ENCODE measurements at places on chromosomes 5 and 9.

GRCh38 chr5:117615226-117615625, 1040.6 kb upstream of the SEMA6A start:
- no peak for DNase-seq

GRCh38 chr5:142306077-142306502, 18.7 kb downstream of the SPRY4 start:
- DNase-seq, result no peak

GRCh38 chr5:59139695-59140094, 556.8 kb downstream of the RAB3C start:
- DNase-seq, result no peak

- DNase-seq, result no peak
These were observed 171.1 kb downstream of the ARHGEF28 start for GRCh38 chr5:73797132-73797510.

DNA sequence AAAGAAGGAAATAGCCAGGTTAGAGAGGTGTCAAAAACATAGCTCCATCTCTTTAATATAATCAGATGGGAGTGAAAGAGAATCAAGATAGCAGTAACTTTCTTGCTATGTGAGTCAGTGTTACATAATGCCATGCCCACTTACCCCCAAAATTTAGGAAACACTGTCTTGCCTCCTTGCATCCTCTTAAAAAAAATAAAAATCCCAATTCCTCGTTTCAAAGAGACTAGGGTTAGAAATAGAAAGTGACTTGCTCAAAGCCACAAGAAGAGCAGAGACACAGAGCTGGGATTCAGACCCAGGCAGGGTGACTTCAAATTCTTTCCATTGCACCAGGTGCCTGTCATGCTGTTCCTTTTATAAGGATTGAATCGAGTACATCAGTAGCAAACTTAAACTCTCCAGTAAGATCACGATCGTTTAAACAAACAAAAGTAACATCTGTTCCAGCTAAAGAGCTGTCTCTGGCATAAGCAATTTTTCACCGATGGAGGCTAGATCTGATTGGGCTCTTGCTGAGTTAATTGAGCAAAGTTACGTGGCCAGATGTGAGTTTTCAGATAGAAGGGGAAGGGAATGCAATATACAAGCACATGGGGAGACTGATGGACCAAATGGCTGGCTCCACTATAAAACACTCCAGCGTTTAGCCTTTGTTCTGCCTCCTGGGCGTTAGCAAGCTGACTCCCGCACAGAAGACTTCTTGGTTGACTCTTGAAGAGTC, 176.9 kb downstream of the PALM2AKAP2 start:
- no peak for DNase-seq

DNA sequence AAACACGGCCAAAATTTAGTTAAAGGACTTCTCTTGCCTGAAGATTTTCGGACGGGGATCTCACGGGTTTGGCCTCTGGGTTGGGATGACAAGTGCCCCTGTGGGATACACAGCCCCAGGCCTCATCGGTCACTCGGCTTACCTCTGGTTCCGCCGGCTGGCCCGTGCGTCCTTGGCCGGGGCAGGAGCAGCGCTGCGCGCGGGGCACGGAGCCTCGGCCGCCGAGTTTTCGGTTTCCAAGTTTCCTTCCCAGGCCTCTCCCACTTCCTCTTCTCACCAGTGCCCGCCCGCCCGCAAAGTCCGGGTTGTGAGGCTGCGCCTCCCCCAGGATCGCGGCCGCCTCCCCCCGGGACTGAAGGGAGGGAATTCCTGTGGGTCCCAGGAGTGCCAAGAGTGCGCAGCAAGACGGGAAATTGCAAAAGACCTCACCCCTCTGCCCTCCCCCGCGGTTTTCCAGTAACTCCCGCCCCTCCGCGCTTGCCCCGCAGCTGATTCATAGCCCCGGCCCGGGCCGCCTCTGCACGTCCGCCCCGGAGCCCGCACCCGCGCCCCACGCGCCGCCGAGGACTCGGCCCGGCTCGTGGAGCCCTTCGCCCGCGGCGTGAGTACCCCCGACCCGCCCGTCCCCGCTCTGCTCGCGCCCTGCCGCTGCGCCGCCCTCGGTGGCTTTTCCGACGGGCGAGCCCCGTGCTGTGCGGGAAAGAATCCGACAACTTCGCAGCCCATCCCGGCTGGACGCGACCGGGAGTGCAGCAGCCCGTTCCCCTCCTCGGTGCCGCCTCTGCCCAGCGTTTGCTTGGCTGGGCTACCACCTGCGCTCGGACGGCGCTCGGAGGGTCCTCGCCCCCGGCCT, at the start of gene OSMR:
Gene OSMR (plus strand): TSS at position 487 of the 853 bp plus-strand sequence. CDS start 23,033 bp downstream, outside the sequence.
- no peak for DNase-seq

- no peak for DNase-seq
These were observed 36.5 kb downstream of the SHB start for GRCh38 chr9:38032266-38033110.

- DNase-seq, result no peak
These were observed 316.3 kb downstream of the FAM170A start for GRCh38 chr5:119945691-119946090.

DNA sequence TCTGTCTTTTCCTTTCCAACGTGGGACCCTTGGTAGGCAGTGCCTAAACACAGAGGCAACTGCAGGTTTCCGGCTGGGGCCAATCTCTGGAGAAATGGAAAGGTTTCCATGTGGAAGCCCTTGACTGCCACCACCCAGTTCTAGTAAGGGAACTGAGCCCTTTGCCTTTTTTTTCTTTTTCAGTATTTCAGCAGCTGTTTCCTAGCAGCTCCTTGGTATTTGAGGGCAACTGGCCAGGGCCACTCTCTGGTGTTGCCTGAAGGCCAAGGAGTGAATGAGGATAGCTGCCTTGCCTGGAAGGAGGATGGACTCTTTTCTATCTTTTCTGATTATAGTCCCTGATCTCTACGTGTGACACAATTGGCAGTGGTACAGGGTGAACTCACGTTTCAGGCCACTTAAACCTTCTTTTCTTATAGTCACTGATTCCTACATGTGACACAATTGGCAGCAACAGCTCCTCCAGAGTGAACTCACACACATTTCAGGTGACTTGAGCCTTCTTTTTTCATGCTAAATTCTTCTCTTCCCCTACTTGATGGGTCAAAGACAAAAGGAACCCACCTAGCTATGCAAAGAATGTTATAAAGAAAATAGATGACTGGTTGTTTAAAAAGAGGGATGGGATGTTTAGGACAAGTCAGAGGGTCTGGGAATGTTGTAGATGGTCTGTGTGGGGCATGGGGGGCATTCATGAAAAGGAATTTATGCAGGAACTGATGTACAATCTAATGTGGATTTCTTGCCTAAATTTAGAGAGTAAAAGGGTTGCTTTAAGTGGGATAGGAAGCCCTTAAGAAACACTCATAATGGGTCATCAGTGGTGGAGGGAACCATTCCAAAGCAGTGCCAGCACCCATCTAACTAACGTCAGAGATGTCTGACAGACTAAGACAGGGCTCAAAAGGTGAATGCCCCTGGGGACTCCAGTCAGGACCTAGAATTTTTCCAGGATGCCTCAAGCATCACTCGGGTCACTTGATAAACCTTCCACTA, 190.1 kb downstream of the TMEM232 start:
- DNase-seq, result no peak

DNA sequence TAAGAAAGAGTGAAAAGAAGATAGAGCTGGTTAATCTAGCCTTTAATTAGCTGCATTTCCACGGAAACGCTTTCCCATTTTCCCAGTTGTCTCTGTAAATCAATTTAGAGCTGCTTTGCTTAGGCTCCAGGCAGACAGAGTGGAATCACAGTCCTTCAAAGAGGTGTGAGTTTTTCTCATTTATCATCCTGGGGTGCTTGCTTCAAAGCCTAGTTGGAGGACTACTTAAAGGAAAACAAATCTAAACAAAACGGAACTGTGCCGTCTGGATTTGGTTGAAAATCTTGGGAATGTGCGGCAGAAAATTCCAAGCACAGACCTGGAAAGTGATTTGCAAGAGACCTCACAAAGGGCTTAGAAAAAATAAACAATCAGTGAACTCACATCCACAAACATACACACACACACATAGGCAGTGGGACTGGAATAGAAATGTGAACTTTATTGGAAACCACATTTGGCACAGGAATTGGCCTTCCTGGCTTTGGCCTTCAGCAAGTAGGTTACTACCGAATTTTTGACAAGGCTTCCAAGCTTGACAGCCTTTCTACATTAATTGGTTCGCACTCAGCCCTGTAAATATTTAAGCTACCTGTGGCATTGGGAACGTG, 235.2 kb upstream of the SLC24A2 start:
- DNase-seq, result no peak

DNA sequence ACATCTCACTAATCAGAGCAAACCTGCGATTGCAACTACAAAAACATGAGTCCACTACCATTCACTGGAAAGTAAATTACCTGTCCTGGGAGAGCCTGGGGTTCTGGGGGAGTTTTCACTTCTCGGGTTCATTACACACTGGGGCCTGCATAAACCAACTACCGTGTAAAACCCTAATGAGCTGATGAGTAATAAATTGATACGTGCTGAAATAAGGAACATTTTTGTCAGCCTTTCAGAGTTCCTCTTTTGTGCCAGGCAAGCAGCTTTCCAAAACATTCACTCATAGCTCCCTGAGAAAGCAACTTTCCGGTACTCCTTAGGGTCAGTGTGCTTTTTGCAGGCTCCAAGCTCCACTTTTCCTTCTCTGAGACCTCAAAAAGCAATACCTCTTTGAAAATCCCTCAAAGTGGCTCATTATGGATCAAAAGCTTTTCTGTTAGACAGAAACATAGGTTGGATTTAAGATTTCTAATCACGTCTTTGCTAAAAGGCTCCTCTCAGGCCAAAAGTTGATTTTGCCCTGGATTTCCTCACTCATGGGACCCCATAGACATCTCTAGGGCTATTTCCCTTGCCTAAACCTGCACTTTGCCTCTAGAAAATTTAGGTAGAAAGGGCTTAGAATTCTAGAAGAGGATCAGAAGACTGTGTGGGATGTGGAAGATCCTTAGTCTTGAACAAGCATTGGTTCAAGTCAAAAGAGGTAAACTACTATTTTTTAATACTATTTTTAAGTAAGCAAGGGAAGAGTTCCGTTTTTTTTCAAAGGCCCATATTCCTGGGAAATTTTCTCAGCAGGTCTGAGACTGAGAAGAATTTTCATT, 74.8 kb downstream of the ST8SIA4 start:
- peak; percentile 10 for DNase-seq

GRCh38 chr5:123036391-123037103, at the start of gene PPIC:
PPIC (minus strand) TSS chr5:123036725; CDS start chr5:123036625, 100 bp downstream.
- DNase-seq, result peak; percentile 32

GRCh38 chr5:112682621-112683061, 55.0 kb upstream of the APC start:
- DNase-seq, result no peak

DNA sequence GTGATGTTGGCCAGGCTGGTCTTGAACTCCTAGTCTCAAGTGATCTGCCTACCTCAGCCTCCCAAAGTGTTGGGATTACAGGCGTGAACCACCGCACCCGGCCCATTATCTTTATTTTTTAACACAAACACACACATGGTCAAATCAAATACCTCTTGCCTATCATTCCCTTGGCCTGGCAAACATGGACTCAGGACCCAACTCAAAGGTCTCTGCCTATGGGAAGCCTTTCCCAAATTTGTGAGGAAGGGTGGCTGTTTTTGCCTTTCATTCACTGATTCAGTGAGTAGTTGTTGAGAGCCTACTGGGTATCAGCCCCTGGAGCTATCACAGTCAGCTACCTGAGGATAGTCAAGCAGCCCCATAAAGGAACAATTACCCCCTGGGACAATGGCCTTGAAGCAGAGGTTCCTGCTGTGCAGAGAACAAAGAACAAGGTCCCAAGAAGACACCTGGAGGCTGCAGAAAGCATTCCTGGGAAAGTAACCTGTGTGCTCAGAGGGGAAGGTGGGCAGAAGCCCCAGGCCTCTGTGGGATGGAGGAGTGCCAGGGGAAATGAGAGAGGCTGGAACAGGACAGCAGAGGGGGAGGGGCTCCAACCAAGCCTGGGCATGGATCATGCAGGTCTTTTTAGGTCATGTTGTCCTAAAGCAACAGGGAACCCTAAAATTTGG, 126.4 kb downstream of the CRB2 start:
- no peak for DNase-seq

DNA sequence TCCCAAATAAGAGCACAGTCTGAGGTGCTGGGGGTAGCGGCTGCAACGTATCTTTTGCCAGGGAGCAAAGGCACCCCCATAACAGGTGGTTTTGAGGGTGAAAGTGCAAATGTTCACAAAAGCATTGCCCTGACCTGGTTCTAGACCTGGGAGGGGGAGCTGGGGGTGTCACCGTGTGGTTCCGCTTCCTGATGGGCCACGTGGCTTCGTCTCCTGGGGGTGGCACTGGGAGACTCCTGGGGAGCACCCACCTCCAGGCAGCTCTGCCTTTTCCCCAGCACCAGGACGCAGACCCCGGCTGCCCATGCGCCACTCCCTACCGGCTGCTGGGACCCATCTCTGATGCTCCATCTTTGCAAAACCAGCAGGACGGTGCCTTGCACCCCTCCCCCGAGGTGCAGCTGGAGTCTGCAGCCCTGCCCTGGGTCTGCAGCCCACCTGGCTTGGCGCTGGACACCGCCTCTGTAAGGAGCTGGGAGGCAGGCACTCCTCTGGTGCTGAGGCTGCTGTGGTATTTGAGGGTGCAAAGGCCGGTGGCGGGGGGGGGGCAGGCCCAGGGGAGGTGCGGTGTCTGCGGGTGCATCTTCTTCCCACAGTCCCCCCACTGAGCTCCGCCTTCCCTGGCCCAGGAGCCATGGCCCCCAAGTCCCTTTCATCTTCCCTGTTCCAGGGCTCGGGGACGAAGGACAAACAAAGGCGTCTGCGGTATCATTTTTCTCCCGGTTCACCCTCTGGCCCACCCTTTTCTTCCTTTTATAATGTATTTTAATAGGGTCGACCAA, 29.8 kb upstream of the RXRA start:
- DNase-seq, result no peak

- no peak for DNase-seq
These were observed 733 bp downstream of the ANGPTL2 start for GRCh38 chr9:127121628-127122175.

DNA sequence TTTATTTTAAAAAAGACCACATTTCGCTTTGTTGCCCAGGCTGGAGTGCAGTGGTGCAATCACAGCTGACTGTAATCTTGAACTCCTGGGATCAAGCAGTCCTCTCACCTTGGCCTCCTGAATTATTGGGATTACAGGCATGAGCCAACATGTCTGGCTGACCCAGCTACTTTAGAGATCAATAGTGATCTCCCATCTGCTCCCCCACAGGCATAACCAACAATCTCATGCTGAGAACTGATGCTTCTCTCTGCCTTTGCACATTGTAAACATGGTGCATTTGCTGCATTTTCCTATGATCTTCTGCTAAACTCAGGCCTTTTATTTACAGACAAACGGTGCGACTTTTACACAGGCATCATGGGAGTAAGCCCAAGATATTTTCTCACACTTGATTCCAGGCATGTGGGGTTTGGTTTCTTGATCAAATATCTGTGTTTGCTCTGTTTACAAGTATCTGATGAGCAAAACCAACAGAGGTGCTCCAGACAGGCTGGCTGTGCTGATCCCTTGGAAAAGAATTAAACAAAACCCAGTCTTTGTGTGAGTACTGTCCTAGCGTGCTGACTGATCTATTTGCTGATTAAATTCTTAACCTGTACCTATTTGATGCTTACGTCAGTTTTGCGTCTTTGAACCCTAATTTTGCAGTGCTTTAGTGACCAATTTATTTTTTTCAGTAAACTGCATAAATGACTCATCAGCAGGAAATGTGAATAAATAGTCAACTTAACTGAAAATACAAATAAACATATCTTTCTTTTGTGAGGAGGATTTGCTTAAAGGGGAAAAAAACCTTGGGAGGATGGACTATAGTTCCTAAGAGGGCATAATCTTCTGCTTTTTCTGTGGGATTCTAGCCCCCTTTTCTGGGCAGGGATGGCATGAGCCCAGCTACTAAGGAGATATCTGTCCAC, 191.7 kb upstream of the NR3C1 start:
- DNase-seq, result no peak

All from memory B cell (primary cell).